ENCODE measurements at places on chromosomes 3 and 15.
A peak's percentile ranks its signal among the peaks of the same experiment; 100 is the strongest.

DNA sequence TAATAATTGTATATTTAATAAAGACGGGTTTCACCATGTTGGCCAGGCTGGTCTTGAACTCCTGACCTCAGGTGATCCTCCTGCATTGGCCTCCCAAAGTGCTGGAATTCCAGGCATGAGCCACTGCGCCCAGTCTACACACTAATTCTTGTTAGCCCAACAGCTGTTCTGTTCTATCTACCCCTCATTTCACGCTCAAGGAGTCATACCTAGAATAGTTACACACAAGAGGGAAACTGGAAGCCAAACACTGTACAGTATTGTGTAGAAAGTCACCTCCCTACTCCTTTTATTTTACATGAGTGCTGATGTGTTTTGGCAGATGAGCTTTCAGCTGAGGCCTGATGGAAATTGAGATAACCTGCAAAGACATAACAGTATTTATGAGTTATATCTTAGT is 13.4 kb upstream of the CTDSPL2 start:
- DNase-seq = no peak

DNA sequence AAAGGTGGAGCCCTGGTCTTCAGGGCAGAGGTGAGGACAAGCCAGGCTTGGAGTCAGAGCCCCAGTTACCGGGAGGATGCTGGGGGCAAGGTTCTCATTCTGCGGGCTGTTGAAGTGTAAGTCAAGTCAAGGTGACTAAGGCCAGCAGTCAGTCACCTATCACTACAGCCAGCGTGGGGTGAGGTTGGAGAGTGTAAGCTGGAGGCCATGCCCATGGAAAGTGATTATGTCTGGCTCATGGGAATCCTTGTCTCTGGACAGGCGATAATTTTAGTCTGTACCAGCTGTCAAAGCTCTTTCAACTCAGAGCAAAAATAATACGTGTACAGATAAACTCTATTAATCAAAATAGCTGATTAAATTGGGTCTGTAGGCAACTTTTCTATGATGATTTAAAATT is 143.1 kb downstream of the NR2F2 start:
- no peak for DNase-seq

- DNase-seq = no peak
These were observed 75.4 kb upstream of the LARS2 start for GRCh38 chr3:45312836-45313493.

DNA sequence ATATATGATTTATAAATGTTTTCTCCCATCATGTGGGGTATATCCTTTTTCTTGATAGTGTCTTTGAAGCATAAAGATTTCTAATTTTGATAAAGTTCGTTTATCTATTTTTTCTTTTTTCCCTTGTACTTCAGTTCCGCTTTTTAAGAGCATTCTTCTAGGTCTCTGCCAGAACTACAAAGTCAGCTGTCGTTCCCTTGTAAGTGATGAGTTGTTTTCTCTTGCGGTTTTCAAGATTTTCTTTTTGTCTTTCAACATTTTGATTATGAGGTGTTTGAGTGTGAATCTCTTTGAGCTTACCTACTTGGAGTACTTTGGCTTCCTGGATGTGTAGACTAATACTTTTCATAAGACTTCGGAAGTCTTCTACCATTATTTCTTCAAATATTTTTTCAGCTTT is 9.3 kb upstream of the PRICKLE2 start:
- no peak for DNase-seq

DNA sequence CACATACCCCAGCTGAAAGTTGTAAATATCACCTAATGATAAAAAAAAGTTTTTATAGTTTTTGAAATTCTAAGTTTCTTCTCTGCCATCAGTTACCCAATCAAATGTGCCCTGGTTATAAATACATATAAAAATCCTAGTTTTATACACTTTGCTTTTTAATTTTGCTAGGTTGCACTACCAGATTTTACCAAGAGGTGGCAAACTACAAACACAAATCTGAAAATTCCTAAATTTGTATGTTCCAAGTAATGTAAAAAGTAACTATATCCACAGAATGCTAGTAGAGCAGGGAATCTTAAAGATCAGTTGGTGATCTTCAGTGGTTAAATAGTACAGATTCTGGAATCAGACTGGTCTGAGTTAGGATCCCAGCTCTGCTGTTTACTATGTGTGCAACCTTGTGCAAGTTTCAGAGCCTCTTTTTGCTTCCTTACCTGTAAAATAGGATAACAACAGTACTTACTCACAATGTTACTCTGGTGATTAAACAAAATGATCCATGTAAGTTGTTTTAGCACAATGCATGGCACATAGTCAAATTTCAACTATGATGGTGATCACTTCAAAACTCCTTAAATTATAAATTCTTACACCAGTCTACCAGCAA is 11.0 kb downstream of the TRPM7 start:
- peak; percentile 9 for DNase-seq

GRCh38 chr3:57064001-57064400 is 3.5 kb downstream of the SPATA12 start:
- no peak for DNase-seq

GRCh38 chr3:152328841-152329240 is 60.1 kb downstream of the MBNL1 start:
- no peak for DNase-seq

DNA sequence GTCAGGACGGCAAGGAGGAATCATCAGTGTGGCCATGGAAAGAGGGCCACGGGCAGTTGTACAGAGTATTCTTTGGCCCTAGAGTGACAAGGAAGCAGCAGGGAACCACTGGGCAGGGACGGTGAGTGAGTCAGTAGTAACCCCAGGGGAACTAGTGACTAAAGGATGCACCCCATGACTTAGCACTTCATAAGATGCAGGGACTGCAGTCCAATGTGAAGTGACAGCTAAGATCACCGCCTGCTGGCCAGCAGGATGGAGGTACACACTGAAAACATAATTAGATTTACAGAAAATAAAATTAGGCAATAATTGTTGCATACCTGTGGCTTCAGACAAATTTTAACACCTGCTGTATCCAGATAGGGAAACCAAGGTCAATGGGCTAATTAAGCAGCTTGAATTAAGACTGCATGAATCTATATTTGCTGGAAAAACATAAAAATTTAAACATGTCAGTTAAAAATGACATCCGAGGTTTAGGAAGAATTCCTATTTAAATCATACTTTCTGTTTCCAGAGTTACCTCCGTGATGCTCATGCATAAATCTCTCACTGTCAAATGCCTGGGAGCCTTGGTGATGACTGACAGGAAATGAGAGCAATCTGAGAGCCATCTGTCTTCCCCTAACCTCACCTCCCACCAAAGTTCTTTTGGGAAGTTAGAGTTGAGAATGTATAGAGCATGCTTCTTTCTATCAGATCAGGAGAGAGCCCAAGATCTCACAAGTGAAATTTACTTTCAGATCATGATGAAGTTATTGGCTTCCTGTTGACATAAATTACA is 56.5 kb downstream of the DCLK3 start:
- DNase-seq = no peak

GRCh38 chr3:49805367-49805782 is 2.3 kb downstream of the INKA1 start:
- DNase-seq = peak; percentile 78

GRCh38 chr3:79497447-79498111 is 270.2 kb downstream of the ROBO1 start:
- DNase-seq = peak; percentile 4

GRCh38 chr15:66477011-66477410 is 20.6 kb downstream of the SNAPC5 start:
- no peak for DNase-seq

DNA sequence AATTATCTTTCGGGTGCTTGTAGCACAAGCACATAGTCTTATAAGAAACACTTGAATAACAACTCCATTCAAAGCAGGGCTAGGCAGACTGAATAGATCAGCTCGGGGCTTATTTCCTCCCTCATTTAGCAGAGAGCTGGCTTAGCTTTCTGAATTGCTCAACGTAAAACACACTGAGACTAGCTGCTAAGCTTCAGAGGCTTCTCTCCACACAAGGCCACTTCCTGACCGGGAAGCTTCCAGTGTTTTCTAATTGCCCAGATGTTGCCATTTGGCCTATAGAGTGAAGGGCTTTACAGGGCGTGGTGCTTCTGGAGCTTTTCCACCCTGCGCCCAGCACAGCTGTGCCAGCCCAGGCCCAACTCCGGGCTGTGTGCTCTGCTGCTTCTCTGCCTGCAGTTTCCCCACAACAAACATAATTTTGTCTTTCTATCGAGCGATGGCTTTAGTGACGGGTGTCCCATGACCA is 16.6 kb downstream of the FAM240A start:
- DNase-seq = no peak

DNA sequence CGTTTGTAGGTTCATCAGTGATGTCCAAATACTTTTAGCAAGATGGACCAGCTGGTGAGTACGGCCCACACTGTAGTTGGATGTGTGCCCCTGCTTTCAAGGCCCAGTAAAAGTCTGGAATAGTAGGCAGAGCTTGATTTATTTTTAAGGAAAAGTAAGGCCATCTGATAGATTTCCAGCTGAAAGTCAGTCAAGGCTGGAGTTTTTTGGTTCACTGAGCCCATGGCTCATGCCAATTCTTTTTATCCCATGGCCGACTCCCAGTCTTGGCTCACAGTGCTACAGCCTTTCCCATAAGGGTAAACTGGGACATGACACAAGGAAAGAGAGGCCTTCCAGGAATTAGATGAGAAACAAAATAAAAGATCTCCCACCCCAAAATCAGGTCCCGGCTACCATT is 13.5 kb downstream of the CCDC80 start:
- no peak for DNase-seq

GRCh38 chr15:34889476-34889875 is 80.1 kb downstream of the AQR start:
- DNase-seq = no peak

- no peak for DNase-seq
These were observed 2.0 kb downstream of the DCUN1D1 start for GRCh38 chr3:182978387-182978786.

Data from germinal center (tissue), 1 donor.